ENCODE measurements at places on chromosomes 2 and 18. TPM values are rescaled to one million over a fixed set of nuclear protein-coding genes. Genes with fewer than 3 reads are reported as not detected.

DNA sequence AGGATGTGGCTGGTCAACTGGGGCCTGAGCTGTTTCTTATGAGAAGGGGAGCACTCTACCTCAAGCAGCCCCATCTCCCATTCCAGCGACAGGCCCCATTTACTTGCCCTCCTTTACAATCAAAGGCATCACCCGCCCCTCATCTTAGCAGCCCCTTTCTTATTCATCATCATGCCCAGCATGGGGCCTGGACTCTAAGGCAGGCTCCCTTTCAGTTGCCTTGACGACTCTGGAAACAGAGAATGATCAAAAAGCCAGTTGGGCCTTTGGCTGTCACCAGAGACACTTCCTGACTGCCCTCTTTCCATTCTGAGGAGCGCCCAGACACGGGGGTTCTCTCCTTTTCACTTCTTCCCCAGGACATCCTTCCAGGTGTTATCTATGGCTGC is 11.2 kb downstream of the CELF4 start:
- no peak for DNase-seq

DNA sequence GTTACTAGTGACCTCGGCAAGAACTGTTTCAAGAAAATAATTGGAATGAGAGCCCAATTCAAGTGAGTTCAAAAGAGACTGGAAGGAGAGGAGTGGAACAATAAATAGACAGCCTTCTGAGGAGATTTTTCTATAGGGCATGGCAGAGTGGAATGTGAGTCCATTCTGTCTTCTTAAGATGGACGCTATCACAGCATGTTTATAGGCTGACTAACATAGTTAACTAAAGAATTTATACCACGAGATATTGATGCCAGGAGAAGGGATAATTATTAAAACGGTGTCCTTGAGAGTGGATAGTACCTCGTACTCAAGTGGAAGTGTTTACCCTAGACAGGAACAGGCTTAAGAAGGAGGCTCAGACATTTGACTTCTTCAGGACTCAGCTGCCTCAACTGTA is 143.5 kb upstream of the RBBP8 start:
- no peak for DNase-seq

DNA sequence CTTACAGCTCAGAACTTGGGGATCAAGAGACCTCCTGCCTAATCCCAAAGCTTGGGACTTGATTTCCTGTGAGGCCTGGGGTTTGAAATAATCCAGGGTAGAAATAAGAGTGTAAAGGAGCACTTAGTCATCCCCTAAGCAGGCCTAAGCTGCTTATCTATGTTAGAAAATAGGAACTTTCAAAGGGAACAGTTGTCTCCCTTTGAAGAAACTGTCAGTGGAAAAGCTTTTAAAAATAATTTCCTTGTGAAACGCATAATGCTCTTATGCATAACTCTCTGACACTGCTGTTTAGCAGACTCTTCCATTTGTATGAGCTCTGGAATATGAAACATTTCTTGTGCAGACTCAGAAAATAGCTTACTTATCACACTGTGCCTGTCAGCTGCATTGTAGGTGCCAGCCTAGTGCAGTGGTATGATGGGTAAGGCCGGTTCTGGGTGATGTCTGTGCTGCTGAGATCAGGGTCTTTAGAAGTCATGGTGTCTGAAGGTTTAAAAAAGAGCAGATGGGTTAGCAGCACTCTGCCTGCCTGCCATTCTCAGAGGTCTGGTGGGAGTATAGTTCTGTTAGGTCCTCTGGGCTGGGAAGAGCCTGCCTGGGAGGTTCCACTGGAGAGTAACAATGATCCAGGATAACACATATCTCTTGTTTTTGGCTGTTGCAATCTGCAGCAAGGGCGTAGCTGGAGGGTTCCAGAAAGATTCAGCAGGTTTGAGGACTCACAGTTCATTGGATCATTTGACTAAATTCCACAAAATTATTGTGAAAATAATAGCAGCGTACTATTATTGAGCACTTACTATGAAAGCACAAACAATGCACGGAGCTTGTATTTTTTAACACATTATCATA is 283.2 kb upstream of the MEX3C start:
- DNase-seq = no peak

DNA sequence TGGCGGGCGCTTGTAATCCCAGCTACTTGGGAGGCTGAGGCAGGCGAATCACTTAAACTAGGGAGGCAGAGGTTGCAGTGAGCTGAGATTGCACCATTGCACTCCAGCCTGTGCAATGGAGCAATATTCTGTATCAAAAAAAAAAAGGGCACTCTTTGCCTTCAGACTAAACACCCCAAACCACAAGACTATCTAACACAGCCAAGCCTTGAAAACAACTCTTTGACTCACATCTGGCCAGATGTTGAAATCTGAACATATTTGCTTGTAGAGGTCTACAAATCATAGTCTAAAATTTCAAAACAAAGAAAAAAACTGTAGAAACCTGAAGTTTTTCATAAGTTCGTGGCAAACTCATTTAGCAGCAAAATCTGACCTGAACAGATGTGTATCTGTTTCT is 94.9 kb downstream of the FAM161A start:
- no peak for DNase-seq

DNA sequence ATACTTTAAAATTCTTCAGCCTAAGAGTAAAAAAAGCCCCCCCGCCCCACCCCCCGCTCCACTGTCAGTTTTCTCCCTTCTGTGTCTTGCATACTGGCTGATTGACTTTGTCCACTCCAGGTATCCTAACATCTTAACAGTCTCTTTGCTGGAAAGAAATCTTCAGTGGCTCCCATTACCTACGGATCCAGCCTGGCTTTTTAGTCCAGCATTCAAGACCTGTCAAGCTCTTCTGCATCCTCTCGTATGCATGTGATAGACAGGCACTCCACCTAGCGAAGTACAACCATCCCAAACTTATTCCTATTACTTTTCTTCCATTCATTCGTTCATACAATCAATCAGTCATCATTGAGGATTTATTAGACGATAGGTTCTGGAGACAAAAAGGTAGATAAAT is 288.1 kb downstream of the MYCN start:
- no peak for DNase-seq

DNA sequence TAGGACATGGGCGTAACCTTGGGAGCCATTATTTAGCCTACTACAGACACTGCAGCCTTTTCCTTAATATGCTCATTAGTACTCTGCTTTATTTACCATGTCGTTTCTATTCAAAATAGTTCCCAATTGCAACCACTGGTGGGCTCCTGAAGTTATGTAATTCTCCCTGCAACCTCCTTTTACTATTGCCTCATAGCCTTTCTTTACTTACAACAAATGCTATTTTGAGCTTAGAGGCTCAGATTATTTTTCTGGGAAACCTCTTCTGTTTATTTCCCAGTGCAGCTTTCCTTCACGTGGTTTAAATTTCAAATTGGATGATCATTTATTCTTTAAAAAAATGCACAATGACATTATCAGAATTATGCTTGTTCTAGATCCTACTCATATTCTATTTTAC is 492.3 kb upstream of the TMEFF2 start:
- DNase-seq = no peak

DNA sequence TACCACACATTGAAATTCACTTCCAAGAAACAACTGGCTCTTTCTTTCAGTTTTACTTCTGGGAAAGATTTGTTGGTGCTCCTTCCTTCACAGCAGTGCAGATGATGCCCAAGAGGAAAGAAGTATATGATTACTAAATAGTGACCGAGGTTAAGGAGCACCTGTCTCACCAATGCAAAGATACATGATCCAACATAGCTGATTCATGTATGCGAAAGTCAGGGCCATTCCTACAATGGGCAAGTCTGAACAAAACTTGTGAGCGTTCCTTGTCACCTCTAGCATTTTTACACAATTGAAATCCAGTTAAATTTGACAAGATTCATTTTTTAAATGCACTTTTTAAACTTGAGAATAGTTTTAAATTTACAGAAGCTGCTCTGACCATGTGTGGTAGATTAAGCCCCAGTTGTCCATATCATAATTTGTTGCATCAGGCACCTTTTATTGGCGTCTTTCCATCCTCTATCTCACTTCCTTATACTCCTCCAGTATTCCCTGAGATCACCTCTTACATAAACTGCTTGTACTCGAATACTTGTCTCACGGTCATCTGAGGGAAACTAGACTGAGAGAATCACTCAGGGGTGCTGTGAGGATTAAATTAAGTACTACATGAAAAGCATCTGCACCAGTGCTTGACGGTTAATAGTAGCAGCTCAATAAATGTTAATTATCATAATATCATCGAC is 438.8 kb upstream of the CDH20 start:
- no peak for DNase-seq

DNA sequence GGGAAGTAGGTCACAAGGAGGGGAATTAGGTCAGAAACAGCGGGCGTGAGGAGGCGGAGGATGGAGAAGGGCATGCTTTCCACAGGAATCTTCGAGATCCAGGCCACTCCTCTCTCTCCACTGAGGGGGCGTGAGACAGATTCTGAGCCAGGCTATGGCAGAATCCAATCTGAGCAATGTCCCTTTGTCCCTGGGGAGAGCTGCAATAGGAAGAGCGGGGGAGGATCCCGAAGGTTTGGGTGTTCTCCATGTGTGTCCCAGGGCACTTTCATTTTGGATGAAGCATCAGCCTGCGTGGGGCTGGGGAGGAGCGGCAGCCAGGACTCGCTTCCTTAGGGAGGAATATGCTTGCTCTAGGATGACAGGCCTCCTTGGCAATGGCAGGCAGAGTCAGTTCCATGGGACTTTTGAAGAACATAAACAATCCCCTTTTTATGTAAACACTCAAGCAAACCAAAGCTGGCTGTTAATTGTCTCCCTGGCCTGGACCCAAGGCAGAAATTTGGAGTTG is 84.0 kb downstream of the LIPG start:
- peak; percentile 80 for DNase-seq

- no peak for DNase-seq
Observed at GRCh38 chr2:112756207-112756606, 8.2 kb downstream of the CKAP2L start.

Gene GLI2
- 1.3 TPM for total RNA-seq

Gene SLC9A4
- total RNA-seq = not detected

Gene ERICH2
- total RNA-seq = 0.94 TPM

Gene TCF7L1
- total RNA-seq = 9.3 TPM

Measured in Right ventricle myocardium superior (tissue), 1 donor.